ENCODE measurements at places on chromosomes 1 and 21. TPM values are rescaled to one million over a fixed set of nuclear protein-coding genes. Genes with fewer than 3 reads are reported as not detected.

- no peak for DNase-seq
These were observed 120.1 kb downstream of the MATN1 start for GRCh38 chr1:30603081-30603858.

TNFRSF4 gene
- 3.2 TPM for total RNA-seq

DNA sequence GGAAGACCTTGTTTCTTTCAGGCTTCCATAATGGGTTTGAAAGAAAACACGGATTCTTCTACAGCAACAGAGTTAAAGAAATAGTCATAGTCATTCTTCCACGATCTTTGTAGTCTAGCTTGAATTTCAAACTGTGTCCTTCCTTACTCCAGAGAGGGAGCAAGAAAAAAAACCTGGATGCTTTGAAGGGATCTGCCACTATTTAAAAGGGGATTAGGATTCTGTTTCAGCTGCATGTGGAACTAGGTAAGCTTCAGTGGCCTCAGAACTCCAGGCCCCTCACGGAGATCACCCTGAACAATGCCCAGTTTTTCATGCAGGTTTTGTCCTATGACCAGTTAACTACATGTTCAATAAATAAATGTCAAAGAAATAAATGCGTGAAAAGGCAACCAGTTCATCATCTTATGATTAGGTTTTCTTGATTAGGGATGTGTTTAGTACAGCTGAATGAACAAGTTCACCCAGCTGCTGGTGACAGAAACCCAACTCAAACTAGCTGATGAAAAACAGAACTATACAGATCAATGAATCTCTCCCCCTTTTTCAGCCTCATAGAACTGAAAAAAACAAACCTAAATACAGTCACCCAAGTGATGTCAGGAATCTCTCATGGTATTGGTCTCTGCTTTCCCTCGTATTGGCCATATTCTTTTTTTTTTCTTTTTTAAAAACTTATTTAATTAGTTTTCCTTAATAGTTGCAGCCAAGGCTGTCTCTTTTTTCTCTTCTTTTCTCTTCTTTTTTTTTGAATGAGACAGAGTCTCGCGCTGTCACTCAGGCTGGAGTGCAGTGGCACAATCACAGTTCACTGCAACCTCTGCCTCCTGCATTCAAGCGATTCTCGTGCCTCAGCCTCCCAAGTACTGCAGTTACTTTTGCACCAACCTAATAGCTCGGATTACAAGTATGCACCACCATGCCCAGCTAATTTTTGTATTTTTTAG, 14.6 kb upstream of the MPZL1 start:
- no peak for DNase-seq

PCNX2 gene
- 3.9 TPM for total RNA-seq

DNA sequence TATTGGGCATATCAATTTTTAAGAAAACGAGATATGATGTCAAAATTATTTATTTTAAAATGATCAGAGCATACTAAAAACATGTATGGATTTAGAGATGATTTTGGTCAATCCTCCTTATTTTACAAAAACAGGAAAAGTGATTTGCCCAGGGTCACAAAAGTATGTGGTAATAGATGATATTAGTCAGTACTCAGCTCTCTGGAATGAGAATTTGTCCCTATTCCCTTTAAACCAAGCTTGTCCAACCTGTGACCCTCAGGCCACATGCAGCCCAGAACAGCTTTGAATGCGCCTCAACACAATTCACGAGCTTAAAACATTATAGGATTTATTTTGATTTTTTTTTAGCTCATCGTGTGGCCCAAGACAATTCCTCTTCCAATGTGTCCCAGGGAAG, 104.7 kb downstream of the AKT3 start:
- DNase-seq = no peak

DNA sequence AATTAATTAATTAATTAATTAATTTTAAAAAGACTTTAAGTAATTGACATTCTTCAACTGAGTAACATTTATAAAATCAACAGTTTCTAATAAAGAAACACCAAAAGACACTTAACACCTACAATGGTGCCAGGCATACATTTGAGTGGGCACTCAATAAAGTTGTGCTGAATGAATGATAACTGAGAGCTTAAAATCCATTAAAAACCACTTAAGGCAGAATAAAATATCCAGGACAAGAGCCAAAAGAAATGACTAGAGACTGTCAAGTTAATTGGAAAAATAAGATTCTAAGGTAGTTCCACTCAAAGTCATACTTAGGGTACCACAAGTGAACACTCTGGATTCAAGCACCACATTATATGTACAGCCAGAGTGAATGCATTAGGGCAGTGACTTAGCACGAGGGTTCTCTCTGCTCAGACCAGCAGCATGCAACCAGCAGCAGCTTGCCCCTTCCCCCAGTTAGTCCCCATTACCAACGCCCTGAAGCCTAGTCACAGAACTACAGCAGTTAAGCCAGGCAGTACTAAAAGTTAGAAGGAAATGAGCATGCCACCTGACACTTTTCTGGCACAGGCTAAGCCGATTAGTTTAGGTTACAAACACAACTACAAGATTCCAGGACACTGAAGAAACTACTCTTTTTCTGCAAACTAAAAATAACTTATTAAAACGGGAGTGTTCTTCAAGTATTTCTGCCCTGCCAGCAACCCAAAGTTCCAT, 46.5 kb downstream of the LUZP1 start:
- DNase-seq = peak; percentile 82

PPIAL4G gene
- total RNA-seq = 0.04 TPM

CD1D gene
- 1.6 TPM for total RNA-seq

- DNase-seq = no peak
These were observed 18.8 kb downstream of the MAP7D1 start for GRCh38 chr1:36174713-36175112.

TFF2 gene
- not detected for total RNA-seq

CASZ1 gene
- 30.8 TPM for total RNA-seq

BEND5 gene
- 11.8 TPM for total RNA-seq

TMPRSS3 gene
- not detected for total RNA-seq

SEC16B gene
- 7.4 TPM for total RNA-seq

GRCh38 chr21:46125846-46126301, 28.0 kb downstream of the COL6A2 start:
- no peak for DNase-seq

DNA sequence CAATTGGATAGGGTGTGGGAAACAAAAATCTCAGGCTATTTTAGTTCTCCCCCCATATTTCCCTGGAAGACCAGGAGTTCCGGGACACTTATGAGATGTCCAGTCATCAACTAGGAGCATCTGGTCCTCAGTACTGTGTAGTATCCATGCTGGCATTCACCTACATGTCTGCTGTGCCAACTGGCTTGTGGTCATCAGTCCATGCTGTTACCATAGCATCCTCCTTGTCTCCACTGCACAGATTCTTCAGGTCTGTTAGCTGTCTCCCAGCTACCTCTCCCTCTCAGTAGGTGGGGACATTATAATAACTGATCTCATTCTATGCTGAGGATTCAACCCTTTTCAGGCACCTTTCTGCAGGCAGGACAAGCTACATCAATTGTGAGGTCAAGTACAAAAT, 302.9 kb downstream of the BARHL2 start:
- no peak for DNase-seq

LCE1C gene
- total RNA-seq = not detected

PADI2 gene
- total RNA-seq = 37.2 TPM

DNA sequence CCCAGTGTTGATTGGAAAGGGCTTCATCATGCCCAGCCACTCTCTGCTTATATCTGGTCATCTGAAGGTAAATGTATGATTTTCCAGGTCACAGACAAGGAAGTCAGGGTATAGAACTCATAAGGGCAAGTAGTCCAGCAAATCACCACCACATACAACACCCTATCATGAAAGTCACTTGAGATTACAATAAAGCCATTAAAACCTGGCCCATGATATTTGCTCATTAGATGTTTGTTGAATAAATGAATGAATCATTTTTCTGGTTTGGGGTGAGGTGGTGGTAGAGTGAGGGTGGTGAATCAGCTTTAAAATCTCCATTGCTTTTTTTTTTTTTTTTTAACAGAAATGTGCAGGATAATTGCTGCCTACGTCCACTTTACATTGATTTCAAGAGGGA, 91.9 kb downstream of the TGFB2 start:
- no peak for DNase-seq

GRCh38 chr1:150551051-150551783, 2.0 kb downstream of the ADAMTSL4 start:
- no peak for DNase-seq

DNA sequence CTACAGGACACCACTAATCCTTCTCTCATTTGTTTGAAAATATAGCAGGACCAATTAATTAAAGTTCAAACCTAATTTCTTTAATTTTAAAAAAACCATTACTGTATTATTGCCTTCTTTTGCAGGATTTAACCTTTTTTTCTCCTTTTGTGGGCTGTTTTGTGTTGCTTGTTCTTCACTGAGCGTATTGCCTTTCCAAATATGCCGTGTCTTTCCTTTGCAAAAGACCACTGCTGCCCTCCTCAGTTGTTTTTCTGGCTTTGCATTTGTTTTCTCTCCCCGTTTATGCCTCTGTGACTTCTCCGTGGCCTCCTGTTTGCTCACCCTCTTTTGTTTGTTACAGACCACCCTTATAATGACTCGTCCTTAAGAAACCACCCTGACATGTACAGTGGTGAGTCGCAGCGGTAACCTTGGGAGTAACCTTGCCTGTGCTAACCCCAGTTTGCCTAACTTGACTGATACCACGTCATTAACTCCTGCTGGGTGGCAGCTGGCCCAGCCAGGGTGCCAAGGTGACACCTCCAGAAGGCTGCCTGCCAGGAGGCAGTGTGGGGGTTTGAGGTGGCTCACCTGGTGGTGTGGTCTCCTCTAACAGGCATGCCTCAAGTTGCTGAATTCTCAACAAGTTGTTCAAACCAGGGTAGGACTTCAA, 81.1 kb upstream of the CNTN2 start:
- no peak for DNase-seq

GRCh38 chr21:33640697-33641351, 717 bp downstream of the CRYZL1 start:
- DNase-seq = peak; percentile 71

- DNase-seq = no peak
These were observed 452 bp upstream of the EXOSC10 start for GRCh38 chr1:11100149-11100493.

DNA sequence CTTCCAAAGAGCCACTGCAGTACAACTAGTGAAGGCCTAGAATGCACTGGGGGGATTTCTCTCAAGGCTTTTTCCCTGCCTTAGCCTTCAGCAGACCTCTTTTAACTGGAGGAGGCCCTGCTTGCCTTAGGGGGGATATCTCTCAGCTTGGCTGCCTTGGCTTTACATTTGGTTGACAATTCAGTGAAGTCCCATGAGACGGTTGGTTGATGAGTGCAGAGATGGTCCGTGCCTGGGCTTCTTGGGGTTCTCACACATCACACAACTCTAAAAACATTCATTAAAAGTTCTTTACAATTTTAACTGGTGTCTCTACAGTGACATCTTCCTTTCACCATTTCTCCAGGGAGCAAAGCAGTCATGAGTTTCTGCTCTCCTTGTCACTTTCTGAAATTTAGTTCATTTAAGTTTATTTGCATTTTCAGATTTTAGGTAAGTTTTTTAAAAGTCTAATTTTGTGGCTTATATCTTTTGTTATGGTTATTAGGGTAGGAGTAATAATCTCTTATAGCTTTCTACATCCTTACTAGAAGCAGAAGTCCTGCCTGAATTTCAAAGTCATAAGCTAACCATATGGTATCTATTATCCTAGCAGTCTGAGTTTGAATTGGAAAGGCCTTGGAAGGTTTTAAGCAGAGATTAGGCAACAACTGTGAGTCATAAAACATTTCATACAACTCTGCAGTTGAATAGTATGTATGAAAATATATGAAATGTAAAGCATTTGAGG, 487.6 kb downstream of the DPYD start:
- DNase-seq = peak; percentile 93

ZNF593OS gene
- 0.31 TPM for total RNA-seq

TLR5 gene
- total RNA-seq = 3.8 TPM
